Esophagus muscularis mucosa (tissue), 4 donors: ENCODE measurements at places on chromosomes 16 and 17. TPM values are rescaled to one million over a fixed set of nuclear protein-coding genes. Genes with fewer than 3 reads are reported as not detected.

GRCh38 chr16:84514874-84515835, 10.7 kb upstream of the MEAK7 start:
- DNase-seq = no peak

GRCh38 chr16:51565184-51565583, 414.1 kb upstream of the SALL1 start:
- DNase-seq = no peak

GRCh38 chr17:64687961-64688360, 25.9 kb upstream of the SMURF2 start:
- no peak for DNase-seq

DNA sequence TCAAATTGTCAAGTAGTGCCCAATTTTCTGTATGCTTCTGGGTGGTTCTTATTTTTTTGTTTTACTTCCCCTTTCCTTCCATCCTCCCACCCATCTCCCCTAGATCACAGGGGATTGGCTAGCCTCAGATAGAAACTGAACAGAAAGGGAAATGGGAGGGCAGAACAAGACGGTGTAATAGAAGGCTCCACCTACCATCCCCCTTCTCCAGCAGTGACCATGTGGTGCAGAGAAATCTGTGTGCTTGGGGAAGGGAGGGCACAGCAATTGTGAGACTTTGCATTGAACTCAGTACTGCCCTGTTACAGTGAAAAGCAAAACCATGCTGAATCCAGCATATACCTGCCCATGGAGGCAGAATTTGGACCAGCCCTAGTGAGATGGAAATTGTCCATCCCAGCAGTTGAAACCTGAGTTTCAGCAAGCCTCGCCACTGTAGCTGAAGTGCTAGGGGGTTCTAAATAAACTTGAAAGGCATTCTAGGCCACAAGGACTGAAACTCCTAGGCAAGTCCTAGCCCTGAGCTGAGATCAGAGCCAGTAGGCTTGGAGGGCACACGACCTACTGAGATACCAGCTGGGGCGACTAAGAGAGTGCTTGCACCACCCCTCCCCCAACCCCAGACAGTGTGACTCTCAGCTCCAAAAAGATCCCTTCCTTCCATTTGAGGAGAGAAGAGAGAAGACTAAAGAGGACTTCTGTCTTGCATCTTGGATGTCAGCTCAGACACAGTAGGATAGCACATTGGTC, 5.2 kb downstream of the SLFN11 start:
- DNase-seq = no peak

DNA sequence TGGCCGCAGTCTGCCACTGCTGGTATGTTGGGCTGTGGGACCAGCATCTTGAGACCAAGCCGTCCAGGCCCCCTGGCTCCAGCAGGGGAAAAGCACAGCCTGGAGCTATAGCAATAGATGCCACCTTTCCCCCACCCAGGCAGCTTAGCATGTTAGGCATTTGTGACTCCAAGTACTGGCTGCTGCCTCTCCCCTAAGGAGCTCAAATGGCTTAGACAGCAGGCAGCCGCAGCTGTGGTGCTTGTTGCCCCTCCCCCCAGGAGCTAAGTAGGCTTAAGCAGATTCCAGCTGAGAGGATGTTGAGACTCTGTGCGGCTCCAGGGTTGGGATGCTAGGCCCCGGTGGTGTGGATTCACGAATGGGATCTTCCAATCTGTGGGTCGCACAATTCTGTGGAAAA, 88.8 kb upstream of the ANKFN1 start:
- DNase-seq = no peak

EPX gene
- not detected for total RNA-seq
